ENCODE measurements at places on chromosomes 2 and 18.

GRCh38 chr2:106175086-106175850 lies 18.8 kb downstream of the UXS1 start:
- DNase-seq, result no peak

- no peak for DNase-seq
Measured at GRCh38 chr2:33488715-33489540, 12.5 kb downstream of the RASGRP3 start.

GRCh38 chr2:134417968-134418582 lies 164.2 kb downstream of the MGAT5 start:
- DNase-seq, result no peak

GRCh38 chr2:216082805-216083204 lies 1.1 kb downstream of the TMEM169 start:
- no peak for DNase-seq

- DNase-seq, result no peak
Measured at GRCh38 chr2:148614014-148614321, 30.6 kb upstream of the EPC2 start.
